Activated T-helper 2 cell treated with anti-CD3 and anti-CD28 coated beads, Interferon-gamma antibody, Interleukin-2, Interleukin-4, amounts not matched to agents 10 μg/mL and 5 μg/mL and 100 μg/mL, durations not matched to agents 14 hours and 24 hours and 36 hours (primary cell): ENCODE measurements at places on chromosomes 11 and 22. TPM values are rescaled to one million over a fixed set of nuclear protein-coding genes. Genes with fewer than 3 reads are reported as not detected.

DNA sequence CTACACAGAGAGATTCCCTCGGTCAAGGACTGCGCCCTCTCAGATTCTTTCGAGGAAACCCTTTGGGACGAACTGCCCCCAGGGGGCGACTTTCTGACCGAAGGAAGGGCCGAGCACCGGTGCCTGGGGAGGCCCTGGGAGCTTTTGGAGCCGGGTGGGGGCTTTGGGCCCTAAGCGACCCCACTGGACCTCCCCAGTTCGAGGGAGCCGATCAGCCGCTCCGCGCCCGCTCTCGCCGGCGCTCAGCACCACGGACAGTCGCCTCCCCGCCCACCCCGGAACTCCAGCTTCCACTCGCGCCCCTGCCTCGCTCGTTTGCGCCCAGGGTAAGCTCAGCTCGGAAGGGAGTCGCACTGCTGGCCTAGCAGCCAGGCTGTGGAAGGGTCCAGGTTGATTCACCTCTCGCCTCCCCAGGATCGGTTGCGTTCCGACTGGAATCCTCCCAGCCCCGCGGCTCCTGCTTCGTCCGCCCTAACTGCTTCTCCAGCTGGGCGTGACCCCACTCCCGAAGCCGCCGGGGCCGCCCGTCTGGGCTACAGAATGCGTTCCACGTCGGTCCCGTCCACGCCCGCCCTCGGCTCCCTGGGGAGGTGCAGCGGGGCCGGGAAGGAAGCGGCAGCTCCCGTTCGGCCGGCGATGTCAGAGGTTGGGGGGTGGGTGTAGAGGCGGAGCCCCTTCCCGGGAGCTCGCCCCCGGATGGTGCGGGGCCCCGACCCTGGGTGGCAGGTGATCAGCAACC, 428 bp downstream of the SCN3B start:
- H3K4me1 ChIP-seq = peaks cover 2% of the 10 kb centered on the region
- no peaks in the 10 kb centered on the region for H3K36me3 ChIP-seq
- no peak for DNase-seq
- peak overlapping the region; percentile 23 for H3K4me3 ChIP-seq
- no peak overlapping the region for H3K27ac ChIP-seq
- H3K27me3 ChIP-seq = peaks cover 45% of the 10 kb centered on the region

DNA sequence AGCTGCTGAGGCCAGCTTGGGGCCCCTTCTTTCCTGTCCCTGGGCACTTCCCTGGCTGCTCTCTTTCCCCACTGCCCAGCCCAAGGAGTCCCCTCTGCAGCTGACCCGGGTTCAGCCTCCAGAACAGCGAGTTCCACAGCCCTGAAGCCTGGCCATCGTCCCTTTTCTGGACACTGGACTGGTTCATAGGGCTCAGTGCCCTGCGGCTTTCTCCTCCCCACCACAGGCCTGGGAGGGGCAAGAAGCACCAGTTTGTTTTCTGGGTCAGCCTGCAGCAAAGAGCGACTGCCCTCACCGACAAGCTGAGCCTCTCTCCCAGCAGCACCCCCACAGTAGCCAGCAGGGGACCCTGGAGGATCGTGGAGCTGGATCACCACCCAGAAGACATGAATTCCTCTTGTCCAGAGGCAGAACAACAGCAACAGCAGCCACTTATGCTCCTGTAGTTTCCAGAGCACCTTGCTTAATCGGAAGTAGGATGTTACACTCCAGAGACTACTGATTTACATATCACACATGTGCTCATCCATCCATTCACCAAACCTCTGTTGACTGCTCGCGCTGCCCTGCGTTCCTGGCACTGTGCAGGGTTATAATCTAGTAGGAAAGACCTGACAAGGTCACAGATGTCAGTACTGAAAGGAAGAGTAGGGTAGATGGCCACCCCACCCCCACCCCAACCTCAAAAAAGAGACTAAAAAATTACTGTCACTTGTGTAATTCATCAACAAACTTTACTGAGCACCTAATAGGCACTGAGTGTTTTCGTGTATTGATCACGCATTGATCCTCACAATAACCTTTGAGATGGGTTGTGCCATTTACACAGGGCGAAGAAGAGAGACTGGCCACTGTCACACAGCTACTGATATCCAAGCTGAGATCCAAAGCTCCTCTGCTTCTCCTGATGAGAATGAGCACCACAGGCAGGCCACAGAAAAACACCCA, 13.0 kb upstream of the CXCR5 start:
- peak overlapping the region; percentile 61 for H3K4me3 ChIP-seq
- peak overlapping the region; percentile 94 for H3K27ac ChIP-seq
- no peaks in the 10 kb centered on the region for H3K36me3 ChIP-seq
- DNase-seq = no peak
- H3K4me1 ChIP-seq = peaks cover 40% of the 10 kb centered on the region

DNA sequence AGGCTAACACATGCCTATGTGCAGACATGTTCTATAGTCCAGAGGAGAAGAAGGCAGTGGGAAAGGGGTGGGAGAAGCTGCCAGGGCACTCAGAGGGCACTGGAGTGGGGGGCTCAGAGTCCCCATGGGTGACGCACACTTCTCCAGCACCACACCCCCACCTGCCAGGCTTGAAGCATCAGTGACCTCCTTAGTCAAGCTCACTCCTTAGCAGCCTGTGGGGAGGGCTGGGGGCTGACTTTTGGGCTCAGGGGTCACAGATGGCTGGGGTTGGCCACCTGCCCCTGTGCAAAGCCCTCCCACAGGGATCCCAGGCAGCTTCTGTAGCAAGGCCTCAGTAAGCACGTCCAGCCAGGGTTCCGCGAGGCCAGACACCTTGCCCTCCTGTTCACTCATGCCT, 18.8 kb downstream of the TRIM29 start:
- no peaks in the 10 kb centered on the region for H3K36me3 ChIP-seq
- H3K4me1 ChIP-seq = no peaks in the 10 kb centered on the region
- no peaks in the 10 kb centered on the region for H3K27me3 ChIP-seq
- no peak for DNase-seq
- no peak overlapping the region for H3K27ac ChIP-seq

- no peaks in the 10 kb centered on the region for H3K27me3 ChIP-seq
- no peaks in the 10 kb centered on the region for H3K36me3 ChIP-seq
- no peaks in the 10 kb centered on the region for H3K4me1 ChIP-seq
- no peak overlapping the region for H3K27ac ChIP-seq
- H3K4me3 ChIP-seq = no peak overlapping the region
Observed at GRCh38 chr11:71384561-71384960, 63.6 kb downstream of the DHCR7 start.

DNA sequence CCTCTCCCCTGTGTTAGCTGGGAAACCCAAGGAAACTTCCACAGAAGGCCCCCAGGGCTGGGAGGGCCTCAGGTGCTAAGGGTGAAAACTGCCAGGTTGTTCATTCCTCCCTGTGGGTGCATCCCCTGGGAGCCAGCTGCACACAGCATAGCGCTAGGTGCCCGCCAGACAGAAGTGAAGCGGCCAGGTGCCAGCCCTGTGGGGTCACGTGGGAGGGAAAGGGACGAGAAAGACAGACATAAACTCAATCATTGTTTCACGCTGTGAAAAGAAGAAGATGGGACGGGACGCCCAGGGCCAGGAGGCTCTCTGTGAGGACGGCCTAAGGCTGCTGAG, 31.6 kb upstream of the HMOX1 start:
- no peak overlapping the region for H3K27ac ChIP-seq
- H3K4me3 ChIP-seq = no peak overlapping the region
- H3K27me3 ChIP-seq = no peaks in the 10 kb centered on the region
- peaks cover 28% of the 10 kb centered on the region for H3K4me1 ChIP-seq
- DNase-seq = no peak
- peaks cover 5% of the 10 kb centered on the region for H3K36me3 ChIP-seq

GRCh38 chr11:107669191-107669740, 42.6 kb downstream of the SLN start:
- no peaks in the 10 kb centered on the region for H3K4me1 ChIP-seq
- H3K27ac ChIP-seq = no peak overlapping the region
- no peak for DNase-seq
- H3K36me3 ChIP-seq = no peaks in the 10 kb centered on the region

GRCh38 chr11:59753650-59754493, 1.3 kb upstream of the STX3 start:
- peak overlapping the region; percentile 50 for H3K27ac ChIP-seq
- DNase-seq = peak; percentile 73
- peaks cover 3% of the 10 kb centered on the region for H3K36me3 ChIP-seq
- peaks cover 15% of the 10 kb centered on the region for H3K4me1 ChIP-seq
- H3K27me3 ChIP-seq = peaks cover 23% of the 10 kb centered on the region
- peak overlapping the region; percentile 92 for H3K4me3 ChIP-seq

DNA sequence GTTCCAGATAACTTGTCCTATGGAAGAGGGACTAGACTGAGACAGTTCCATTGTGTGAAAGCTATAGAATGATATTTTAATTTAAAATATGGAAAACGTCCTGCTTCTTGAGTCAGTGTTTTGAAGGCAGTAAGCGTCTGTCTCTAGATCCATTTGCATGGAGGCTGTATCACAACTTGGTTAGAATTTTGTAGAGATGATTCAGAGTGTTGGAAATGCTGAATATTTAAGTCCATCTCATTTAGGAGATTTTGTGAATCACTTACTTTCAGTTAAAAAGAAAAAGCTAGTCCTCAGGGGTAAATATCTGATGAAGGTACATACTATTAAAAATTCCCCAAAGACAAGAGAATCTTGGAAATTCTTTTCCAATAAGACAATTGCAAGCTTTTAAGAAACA, 72.7 kb downstream of the FANCF start:
- H3K4me1 ChIP-seq = no peaks in the 10 kb centered on the region
- no peaks in the 10 kb centered on the region for H3K27me3 ChIP-seq
- no peaks in the 10 kb centered on the region for H3K36me3 ChIP-seq

DNA sequence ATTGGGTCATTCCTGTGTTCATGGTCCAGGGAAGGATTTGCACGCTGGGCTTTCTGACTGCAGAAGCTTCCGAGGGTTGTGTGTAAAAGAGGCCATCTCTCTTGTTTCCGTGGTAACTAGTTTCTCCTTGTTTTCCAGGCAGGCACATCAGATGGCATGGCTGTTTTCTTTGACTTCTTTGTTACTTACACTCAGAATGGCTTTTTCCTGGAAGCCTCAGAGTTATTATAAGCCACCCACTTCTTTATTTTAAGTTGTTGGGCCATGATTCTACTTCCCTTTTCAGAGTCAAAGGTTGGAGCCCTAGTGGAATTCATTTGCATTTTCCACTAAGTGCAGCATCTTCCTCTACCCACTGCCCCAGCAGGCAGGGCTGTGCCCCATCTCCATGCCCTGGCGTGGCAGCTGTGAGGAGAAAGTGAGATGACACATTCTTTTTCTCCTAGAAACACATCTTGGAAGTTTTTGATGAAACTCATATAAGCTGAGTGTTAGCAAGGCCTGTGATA, 94.9 kb downstream of the PRR5L start:
- peak overlapping the region; percentile 62 for H3K27ac ChIP-seq
- peaks cover 51% of the 10 kb centered on the region for H3K4me1 ChIP-seq
- H3K36me3 ChIP-seq = peaks cover 14% of the 10 kb centered on the region
- H3K27me3 ChIP-seq = peaks cover 1% of the 10 kb centered on the region

DNA sequence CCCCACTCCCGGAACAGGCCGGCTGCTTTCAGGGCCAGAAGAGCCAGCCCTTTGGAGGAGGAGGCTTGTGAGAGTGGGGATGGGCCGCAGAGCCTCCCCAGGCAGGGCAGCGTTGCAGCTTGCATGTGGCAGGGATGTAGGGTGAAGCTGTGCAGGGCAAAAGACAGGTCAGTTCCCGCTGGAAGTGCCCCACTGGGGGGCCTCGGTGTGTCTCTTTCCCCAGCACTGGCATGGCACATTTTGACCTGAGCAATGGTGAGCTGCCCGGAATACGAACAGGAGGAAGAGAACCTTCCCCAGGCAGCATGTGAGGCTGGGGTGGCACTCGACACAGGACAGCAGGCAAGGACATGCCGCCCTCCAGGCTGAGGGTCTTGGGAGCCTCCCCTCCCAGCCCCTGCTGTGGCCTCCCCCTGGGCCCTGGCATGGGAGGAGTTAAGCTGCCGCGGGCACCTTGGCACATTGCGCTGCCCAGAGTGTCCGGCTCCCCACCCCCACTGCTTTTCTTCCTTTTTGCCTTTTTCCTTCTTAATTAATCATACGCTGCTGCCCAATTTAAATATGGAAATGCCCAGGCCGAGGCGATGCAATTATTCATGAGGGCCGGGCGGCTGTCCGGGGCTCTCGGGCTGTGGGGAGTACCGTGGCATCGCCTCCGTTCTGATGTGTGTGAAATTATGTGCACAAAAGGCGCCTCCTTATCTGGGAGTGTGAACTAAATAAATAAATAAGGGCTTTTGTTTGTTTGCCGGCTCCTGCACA, 76.0 kb upstream of the WNT7B start:
- H3K4me1 ChIP-seq = peaks cover 29% of the 10 kb centered on the region
- peak overlapping the region; percentile 90 for H3K4me3 ChIP-seq
- H3K27ac ChIP-seq = peak overlapping the region; percentile 94
- DNase-seq = no peak
- no peaks in the 10 kb centered on the region for H3K27me3 ChIP-seq
- H3K36me3 ChIP-seq = peaks cover 2% of the 10 kb centered on the region

- H3K27ac ChIP-seq = peak within 1 kb of the TSS; percentile 88
- no peaks in the 10 kb centered on the region for H3K27me3 ChIP-seq
- peaks cover 35% of the 10 kb centered on the region for H3K36me3 ChIP-seq
Observed at GRCh38 chr11:3840870-3841425, at the start of gene RHOG. Gene RHOG (minus strand): TSS chr11:3840959. CDS start chr11:3828138, 12,821 bp downstream.

DNA sequence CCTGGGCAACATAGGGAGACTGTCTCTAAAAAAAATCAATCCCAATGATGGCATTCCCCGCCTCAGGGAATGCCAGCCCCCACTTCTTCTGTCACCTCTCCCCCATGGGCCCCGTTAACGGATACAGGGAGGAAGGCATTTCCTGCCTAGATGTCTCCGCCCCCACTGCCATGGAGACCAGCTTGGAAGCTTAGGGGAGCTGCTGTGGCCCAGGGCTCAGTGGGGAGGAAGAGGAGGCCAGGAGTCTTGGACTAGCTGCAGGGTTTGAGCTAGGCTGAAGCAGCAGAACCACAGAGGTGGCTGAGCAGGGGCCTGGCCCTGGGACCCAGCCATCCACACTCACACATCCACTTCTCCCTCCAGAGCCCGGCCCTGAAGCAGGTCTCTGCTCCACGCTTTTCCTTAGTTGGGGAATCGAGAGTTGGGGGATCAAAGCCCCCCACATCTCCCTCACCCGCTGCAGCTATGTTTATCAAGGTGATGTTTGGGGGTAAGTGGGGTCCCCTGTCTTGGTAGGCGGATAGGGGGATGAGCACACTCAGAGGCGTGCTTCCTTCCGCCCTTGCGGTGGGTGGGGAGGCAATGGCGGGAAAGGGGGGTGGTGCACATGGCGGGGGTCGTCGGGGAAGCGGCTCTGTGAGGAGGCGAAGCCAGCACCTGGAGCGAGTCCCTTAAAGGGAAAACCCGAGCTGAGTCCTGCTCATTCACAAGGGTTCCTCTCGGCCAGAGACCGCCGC, at the start of gene C22orf15:
C22orf15 (plus strand) TSS at position 149 of the 737 bp plus-strand sequence; CDS start at position 466, 317 bp downstream.
- H3K4me3 ChIP-seq = peak within 1 kb of the TSS; percentile 55

GRCh38 chr11:35139722-35140282, 831 bp downstream of the CD44 start:
- peaks cover 38% of the 10 kb centered on the region for H3K36me3 ChIP-seq
- DNase-seq = no peak
- peak overlapping the region; percentile 87 for H3K4me3 ChIP-seq

- peaks cover 36% of the 10 kb centered on the region for H3K27me3 ChIP-seq
- DNase-seq = no peak
- peaks cover 1% of the 10 kb centered on the region for H3K4me1 ChIP-seq
- H3K27ac ChIP-seq = no peak overlapping the region
Observed at GRCh38 chr22:35542157-35542938, 1.7 kb downstream of the RASD2 start.

C11orf52 gene
- total RNA-seq = not detected in 2 replicates

P2RY2 gene
- total RNA-seq = not detected in 2 replicates

TMEM121B gene
- 0.05 and 0.09 TPM in 2 replicates for total RNA-seq

METTL15 gene
- total RNA-seq = 15.3 and 17.4 TPM in 2 replicates

CARD16 gene
- 5.2 and 5.8 TPM in 2 replicates for total RNA-seq

ISX gene
- not detected in 2 replicates for total RNA-seq

SLC29A2 gene
- total RNA-seq = 18.7 and 19.1 TPM in 2 replicates

PHLDA2 gene
- 34.5 and 34.7 TPM in 2 replicates for total RNA-seq

CDC42EP2 gene
- 3.4 and 5.1 TPM in 2 replicates for total RNA-seq

POLR2L gene
- total RNA-seq = 101 and 111 TPM in 2 replicates

YPEL1 gene
- total RNA-seq = 1.5 and 1.9 TPM in 2 replicates

OR8D4 gene
- total RNA-seq = not detected in 2 replicates

TYR gene
- total RNA-seq = not detected in 2 replicates
